ENCODE measurements at places on chromosomes 12 and 14. TPM values are rescaled to one million over a fixed set of nuclear protein-coding genes. Genes with fewer than 3 reads are reported as not detected.

DNA sequence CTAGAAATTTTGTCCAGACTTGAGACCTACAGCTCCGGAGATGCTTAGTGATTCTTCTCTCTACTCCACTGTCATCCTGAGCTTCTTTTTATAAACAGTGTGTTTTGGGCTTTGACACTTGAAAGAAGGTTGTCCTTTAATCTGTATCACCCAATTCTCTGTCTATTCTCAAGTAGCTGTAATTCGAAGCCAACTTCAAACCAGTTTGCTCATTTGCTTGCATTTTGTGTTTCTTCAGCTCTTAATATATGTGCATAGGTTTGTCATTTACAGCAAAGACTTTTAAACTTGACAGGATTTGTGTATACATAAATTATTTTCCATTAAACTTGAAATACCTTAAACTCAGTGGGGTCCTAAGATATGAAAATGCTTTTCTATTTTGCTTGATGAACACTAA, 16.4 kb upstream of the MYBPC1 start:
- no peak for DNase-seq

DNA sequence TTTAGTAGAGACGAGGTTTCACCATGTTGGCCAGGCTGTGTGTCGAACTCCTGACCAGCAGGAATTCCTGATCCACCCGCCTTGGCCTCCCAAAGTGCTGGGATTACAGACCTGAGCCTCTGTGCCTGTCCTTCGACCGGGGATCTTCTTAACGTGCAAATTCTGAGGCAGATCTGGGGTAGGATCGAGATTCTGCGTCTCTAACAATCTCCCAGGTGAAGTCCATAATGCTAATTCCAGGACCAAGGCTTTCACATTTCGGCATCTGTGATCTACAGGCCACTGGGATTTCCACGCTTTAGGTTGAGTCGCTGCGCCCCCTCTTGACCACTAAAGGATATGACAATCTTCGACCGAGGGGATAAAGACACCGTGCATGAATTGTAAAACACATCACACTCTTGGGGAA, 24.8 kb downstream of the FOS start:
- DNase-seq: peak; percentile 77

DNA sequence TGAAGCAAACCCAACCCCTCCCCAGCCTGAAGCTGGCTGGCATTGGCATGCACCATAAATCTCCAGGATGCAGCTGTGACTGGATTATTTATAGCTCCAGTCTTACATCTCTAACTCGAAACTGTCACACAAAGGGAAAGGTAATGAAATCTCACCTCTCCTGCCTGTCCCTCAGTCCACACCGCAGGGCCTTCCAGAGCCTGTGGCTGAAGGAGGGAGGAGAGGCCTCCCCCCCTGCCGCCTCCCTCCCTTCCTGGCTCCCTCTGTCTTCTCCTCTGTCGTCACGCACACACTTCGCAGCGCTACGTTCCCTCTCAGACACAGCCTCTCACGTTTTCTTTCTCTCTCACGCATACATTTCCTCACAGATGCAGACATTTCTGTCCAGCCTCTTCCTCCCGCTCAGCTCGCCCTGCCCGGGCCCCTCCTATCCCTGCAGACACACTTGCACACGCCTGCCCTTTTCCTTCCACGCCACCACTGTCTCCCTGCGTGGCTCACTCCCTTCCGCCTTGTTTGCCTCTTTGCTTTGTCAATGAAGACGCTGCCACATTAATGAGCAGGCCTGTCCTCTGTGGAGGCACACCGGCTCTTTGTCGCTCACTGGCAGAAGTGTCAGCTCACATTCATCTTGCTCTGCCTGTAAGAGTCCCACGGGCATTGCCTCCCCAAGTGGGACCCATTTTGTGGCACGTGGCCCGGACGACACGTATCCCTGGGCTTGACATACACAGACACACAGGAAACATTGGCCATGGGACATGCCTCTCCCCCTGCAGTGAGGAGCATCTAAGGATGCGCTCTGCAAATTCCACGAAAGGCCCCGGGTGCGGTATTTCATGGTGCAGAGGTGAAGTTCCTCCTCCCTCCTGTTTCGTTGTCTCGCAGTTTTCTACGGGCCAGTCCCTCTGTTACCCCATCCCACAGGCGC, 27.9 kb downstream of the IRF2BPL start:
- no peak for DNase-seq

- DNase-seq: peak; percentile 76
These were observed 69.6 kb downstream of the NT5DC3 start for GRCh38 chr12:103771466-103771865.

GRCh38 chr12:25829192-25829591, 129.3 kb upstream of the RASSF8 start:
- DNase-seq: peak; percentile 40

DNA sequence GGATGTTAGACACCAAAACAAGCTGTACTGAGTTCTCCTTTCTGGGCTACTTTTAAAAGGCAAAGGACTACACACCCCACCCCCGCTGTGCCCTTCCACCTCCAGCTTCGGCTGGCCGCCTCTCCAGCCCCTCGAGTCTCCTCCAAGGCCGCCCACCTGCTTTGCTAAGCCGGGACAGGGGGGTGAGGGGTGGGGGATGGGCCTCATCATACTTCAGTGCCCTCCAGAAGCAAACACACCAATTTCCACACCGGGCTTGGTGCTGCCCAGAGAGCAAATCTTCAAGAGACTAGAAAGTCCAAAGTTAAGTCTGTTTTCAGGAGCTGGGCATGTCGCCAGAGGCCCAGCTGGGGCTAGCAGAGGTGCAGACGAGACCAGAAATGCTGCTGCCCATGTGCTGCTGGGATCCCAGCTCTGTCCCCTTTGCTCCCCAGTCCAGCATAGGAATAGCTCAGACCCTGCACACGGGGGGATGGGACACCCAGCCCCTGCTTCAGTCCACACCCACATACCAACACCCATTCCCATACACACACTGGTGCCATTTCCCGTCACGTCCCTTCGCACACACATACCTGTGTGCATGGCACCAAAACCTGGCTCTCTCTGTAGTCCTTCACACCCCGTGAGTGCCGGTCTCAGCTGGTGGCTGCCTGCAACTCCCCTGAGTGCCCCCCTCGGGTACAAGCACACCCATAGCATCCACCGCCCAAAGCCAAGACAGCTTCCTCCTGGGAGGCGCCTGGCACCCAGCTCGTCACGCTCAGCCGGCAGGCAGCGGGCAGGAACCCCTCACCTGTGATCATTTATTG, 1.0 kb downstream of the SLC6A12 start:
- no peak for DNase-seq

- DNase-seq: no peak
These were observed 62.9 kb downstream of the MARK3 start for GRCh38 chr14:103448097-103448496.

DNA sequence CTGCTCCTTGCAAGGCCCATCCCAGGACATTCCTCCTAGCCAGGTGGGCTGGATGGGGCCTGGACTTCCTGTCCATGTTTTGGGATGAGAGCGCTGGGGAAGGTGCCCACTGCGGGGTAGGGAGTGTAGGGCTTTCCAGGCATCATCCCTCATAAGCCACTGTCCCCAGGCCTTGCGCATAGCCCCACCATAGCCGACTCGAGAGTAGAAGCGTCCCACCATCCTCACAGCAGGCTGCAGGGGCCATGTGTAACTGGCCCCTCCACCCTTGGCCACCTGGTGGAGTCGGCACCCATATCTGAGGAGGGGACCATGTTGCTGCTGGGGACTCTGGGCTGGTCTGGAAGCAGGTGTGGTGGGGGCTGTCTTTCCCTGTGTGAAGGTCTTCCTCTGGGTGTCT, 30.5 kb downstream of the SH2B3 start:
- DNase-seq: no peak

DNA sequence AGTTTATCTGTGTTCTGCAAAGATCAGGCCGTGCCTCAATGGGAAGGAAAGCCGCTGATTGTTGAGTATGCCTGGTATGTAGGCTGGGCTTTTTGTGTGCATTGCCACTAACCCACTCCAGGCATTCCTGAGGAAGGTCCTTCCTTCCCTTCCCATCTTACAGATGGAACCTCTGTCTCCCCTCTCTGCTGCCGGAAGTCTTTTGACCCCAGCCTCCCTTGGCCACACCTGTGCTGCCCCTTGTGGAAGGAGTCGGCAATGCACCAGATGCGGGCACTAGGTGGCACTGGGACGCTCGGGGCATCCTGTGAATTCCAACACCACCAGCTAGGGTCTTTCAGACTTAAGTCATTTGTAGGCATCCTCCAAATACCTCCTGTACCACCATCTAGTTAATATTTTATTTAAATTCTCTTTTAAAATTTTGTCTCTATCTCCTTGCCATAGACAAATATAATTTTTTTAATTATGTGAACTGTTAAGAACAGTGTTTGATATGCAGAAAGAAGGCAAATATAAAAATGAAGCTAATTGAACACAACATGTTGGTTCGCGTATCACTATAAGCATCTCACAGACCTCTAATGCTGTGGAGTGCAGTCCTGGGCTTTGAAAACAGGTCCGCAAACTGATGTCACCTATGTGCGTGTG, 99.6 kb downstream of the RIN3 start:
- DNase-seq: peak; percentile 62

GRCh38 chr14:79578470-79578869, 632.8 kb downstream of the DIO2 start:
- DNase-seq: no peak

DNA sequence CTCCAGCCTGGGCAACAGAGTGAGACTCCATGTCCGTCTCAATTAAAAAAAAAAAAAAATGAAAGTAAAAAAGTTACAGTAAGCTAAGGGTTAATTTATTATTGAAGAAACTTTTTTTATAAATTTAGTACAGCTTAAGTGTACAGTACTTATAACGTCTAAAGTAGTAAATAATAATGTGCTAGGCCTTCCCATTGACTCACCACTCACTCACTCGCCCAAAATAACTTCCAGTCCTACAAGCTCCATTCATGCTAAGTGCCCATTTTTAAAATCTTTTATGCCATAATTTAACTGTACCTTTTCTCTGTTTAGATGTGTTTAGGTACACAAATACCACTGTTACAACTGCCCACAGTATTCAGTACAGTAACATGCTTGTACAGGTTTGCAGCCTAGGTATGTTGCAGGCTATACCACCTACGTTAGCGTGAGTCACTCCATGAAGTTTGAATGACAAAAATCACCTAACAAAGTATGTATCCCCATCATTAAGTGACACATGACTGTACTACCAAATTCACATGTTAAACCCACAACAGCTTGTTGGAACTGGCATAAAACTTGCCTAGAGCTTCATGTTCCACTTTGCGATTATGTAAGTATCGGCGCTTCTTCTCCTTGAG, 10.7 kb downstream of the KANSL2 start:
- no peak for DNase-seq

DNA sequence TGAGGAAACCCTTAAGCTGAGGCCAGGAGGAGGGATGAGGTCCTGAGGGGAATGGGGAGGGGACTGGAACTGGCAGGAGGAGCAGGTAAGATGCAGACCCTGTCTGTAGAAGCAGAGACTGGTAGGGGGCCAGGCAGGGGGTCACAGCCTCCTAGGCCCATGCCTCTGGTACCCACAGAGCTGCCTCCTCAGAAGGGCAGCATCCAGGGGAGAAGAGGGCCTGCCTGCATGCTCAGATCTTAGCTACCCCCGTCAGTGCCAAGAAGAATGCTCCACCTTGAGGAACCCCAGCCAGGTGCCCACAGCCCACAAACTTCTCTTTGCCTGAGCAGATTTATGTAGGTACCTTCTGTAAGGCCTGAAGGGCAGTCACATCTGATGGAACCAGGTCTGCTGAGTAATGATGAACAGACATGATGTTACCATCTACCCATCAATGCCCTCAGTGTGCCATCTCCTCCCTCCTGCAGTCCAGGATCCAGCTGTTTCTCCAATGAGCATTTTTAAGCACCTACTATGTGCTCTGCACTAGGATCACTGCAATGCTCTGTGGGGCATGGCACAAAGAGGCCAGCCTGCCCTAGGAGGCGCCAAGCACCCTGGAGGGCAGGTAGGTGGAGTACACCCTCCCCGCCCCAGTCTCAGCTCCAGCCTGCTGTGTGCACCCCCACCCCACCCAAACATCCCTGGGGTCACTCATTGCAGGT, 24.8 kb upstream of the ZFP36L1 start:
- DNase-seq: no peak

GRCh38 chr14:87628129-87628528, 364.9 kb downstream of the GALC start:
- DNase-seq: no peak

GRCh38 chr14:101196795-101197590, 293.5 kb upstream of the RTL1 start:
- peak; percentile 21 for DNase-seq

DNA sequence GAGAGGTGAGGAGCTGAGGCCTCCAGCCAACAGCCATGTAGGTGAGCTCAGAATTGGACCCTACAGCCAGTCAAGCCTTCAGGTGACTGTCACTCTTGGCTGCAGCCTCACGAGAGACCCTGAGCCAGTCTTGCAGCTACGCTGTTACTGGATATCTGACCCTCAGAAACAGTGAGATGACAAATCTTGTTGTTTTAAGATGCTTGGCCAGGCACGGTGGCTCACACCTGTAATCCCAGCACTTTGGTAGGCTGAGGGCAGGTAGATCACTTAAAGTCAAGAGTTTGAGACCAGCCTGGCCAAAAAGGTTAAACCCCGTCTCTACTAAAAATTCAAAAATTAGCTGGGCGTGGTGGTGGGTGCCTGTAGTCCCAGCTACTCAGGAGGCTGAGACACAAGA, 6.2 kb downstream of the PLEK2 start:
- no peak for DNase-seq

GRCh38 chr12:28517101-28517500, 326.8 kb downstream of the CCDC91 start:
- no peak for DNase-seq

The WSCD2 gene
- total RNA-seq: not detected

The CCDC175 gene
- not detected for total RNA-seq

The KRT73 gene
- not detected for total RNA-seq

The YARS2 gene
- total RNA-seq: 28.4 TPM

The DHH gene
- total RNA-seq: 0.05 TPM

The NOS1 gene
- total RNA-seq: not detected

The OAS2 gene
- 1.3 TPM for total RNA-seq

The LRTM2 gene
- total RNA-seq: not detected

The ETFBKMT gene
- total RNA-seq: 3.6 TPM

The SLC2A14 gene
- not detected for total RNA-seq

The DAO gene
- total RNA-seq: not detected

Data from SK-MEL-5 (cell line).